Panc1 (cell line): ENCODE measurements at places on chromosomes 3 and 15. TPM values are rescaled to one million over a fixed set of nuclear protein-coding genes. Genes with fewer than 3 reads are reported as not detected.

Gene SAXO2
- 1.1 TPM for total RNA-seq

Gene HAPLN3
- total RNA-seq: 168 TPM

Gene RBSN
- 13.6 TPM for total RNA-seq

Gene ARHGAP11A
- total RNA-seq: 124 TPM

Gene CD200R1
- 0.05 TPM for total RNA-seq

Gene IGSF10
- 0.10 TPM for total RNA-seq

Gene CELSR3
- 7.7 TPM for total RNA-seq

Gene CLDN18
- 0.08 TPM for total RNA-seq

Gene SNTN
- not detected for total RNA-seq

Gene POLR2M
- 76.6 TPM for total RNA-seq

Gene NAA80
- total RNA-seq: 7.2 TPM

- DNase-seq: no peak
These were observed 84.2 kb downstream of the SEC22A start for GRCh38 chr3:123285931-123286307.

DNA sequence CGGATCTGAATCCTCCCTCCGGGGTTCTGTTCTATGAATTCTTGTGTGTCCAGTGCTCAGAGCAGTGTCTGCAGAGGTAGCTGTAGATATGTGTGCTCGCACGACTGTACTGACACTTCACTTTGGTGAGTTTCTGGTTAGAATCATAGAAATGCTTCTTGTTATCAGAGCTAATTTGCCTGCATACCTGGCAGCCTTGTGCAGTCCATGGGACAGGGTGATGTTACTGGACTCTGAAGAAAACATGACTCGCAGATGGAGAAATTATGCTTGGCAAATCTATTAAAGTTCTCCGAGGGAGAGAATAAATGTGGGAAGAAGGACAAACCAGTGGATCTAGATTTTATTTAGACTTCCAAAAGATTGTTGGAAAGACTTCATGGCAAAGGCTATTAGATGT is 12.2 kb downstream of the CGNL1 start:
- no peak for DNase-seq

- no peak for DNase-seq
These were observed 654.0 kb upstream of the KCNMB2 start for GRCh38 chr3:177882124-177882648.

DNA sequence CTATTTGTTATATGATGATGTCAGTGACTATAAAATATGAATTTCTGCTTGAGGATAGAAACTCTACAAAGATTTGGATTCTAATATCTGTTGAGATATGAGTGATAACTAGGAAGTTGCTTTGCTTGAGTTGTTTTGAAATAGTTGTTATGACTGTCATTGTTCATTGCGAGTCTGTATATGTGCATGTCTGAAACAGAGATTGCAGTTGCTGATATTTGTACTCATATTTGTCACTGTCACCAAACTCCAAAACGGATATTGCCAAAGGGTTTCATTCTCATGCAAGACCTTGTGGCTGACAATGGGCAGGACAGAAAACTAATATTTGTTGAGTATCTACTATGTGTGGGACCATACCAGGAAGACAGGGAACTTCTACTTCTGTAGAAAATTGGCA is 240.2 kb downstream of the CD47 start:
- no peak for DNase-seq

DNA sequence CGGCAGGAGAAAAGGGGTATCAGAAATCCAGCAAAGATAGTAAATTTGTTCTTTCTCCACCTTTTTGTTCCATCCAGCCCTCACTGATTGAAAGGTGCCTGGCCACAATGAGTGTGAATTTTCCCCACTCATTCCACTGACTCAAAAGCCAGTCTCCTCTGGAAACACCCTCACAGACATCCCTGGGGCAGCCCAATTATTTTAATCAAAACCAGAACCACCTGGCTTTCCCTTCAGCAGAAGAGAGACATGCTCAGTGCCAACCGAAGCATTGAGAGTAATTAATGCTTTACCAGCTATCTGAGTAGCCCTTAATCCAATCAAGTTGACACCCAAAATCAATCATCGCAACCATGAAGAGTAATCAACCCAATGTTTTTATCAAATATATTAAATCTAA is 1129.6 kb upstream of the GBE1 start:
- no peak for DNase-seq

- no peak for DNase-seq
These were observed 1159.8 kb upstream of the ALCAM start for GRCh38 chr3:104206925-104207324.

DNA sequence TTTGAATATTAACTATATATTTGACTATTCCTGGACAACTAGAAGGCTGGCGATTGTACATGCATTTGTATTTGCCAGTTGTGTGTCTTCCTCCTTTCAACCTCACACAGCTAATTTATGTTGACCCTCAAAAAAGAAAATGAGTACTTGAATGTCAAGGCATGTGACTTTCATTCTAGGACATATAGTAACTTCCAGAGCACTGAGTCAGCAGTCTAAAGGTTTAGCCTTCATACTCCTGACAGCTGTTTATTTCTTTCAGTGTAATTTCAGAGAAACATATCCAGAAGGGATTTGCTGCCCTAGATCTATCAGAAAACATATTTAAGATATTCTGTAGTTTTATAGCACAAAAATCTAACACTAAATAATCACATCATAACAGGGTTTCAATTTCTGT is 74.6 kb upstream of the GOLGA8J start:
- DNase-seq: no peak

- DNase-seq: no peak
These were observed 22.5 kb downstream of the CCR4 start for GRCh38 chr3:32973982-32974381.

GRCh38 chr3:16533928-16534574 is 20.6 kb upstream of the RFTN1 start:
- DNase-seq: no peak

GRCh38 chr15:58523634-58524033 is 91.8 kb downstream of the LIPC start:
- no peak for DNase-seq

DNA sequence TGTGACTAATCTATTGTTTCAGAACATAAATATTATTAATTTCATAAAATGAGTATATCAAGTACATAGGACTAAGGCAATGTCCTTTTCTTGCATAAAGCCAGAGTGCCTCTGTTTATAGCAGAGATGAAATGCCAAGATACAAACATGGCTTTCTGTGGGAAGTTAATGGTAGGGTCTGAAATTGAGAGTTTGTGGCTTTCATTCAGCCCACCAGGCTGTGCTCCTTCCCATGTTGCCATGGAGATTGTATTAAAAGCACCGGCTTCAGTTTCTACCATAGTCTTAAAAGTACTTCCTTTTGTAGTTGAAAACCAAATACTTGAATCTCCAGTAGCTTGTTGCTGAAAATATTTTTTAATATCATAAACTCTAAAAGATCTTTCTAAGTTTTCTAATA is 114.0 kb downstream of the LRRC28 start:
- no peak for DNase-seq

DNA sequence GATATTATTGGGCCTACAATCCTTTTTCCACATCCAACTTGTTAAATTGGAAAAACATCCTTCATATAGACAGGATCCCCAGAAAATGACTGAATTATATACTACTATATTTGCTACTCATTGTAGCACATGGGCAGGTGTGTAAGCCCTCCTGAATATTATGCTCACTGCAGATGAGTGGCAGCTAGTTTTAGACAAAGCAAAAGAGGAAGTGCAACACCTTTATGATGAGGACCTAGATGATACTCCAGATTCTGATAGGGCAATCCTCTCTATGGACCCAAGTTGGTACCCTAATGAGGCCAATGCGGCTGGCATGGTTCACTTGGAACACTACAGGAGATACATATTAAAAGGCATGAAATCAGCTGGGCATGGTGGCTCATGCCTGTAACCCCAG is 119.1 kb upstream of the PLCL2 start:
- no peak for DNase-seq

GRCh38 chr3:159253860-159254259 is 452.0 kb downstream of the MFSD1 start:
- no peak for DNase-seq

GRCh38 chr3:184320104-184320445 is 5.7 kb downstream of the EIF4G1 start:
- peak; percentile 72 for DNase-seq

DNA sequence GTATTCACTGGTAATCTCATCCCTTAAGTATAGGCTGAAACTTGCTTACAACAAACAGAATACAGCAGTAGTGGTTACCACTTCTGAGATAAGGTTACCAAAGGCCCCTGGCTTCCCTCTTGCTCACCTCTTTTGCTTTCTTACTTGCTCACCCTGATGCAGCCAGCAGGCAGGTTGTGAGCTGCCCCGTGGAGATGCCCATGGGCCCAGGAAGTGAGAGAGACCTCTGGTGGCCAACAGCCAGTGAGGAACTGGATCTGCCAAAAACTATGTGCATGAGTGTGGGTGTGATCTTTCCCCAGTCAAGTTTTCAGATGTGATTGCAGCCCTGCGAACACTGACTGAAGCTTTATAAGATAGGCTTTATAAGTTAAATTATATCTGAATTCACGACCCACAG is 48.7 kb downstream of the NMNAT3 start:
- DNase-seq: no peak

DNA sequence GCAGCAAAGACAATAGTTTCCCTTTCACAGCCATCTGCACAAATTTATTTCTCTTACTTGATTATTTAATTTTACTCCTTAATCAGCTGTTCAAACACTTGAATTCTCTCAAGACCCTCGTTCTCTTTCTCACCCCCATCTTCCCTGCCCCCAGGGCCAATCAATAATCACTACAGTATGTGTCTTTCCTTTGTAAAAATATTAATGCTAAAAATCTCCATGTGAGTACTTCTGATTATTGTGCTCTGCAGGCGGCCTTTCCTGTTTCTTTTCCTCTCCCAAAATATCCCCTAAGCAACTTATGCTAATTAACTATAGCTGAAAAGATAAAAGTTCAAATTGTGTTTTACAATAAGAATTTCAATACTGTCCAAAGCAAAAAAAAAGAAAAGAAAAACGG is 617.0 kb upstream of the CBLB start:
- DNase-seq: no peak

DNA sequence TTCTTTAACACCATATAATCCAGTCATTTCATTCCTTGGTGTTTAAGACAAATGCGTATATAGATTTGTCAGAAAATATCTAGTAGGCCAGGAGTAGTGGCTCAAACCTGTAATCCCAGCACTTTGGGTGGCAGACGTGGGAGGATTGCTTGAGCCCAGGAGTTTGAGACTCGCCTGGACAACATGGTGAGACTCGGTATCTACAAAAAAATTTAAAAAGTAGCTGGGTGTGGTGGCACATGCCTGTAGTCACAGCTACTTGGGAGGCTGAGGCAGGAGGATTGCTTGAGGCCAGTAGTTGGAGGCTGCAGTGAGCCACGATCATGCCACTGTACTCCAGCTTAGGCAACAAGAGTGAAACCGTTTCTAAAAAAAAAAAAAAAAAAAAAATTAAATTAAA is 1.9 kb upstream of the MTMR14 start:
- DNase-seq: no peak

- DNase-seq: no peak
These were observed 5.6 kb downstream of the SCAMP2 start for GRCh38 chr15:74867466-74868038.

GRCh38 chr3:69787436-69788168 is 48.3 kb downstream of the MITF start:
- no peak for DNase-seq

- no peak for DNase-seq
These were observed 119.2 kb downstream of the GHSR start for GRCh38 chr3:172329070-172329469.

DNA sequence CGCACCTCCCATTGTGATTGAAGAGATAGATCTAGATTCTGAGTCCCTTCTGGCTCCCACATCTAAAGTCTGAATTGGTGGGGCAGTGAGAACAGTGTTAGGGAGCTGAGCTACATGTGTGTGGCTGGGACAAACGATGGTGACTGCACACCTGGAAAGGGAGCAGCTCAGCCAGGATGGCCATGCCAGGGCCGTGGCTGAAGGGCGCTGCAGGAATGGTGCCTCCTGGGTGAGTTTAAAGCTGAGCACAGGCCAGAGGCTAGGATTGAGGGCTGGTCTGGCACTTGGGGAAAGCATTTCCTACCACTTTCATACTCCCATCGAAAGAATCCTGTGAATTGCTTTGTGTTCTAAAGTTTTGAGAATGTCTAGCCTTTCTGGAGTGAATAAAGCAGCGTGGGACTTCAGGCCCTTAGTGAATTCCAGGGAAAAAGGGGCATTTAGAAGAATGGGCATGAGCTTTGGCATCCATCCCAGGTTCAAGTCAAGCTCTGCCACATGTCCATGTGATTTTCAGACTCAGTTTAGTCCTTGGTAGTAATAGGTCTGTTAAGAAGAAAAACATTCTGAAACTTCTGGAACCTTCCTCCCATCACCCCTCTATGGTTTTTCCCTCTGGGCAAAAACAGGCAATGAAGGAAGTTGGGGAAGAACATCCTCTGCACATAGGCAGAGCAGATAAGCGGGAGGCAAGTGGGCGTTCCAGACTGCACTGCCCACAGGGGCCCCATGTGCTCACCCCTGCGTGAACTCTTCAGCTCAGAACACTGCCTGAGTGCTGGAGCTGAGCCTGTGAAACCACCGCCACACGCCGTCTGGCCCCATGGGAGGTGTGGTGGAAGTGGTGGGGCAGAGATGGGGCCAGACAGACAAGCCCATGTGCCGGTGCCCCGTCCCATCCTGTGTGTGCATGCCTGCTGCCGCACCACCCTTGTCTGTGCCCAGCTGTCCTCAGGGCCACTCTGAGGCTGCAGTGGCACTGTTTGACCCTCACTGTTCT is 12.9 kb upstream of the CPNE9 start:
- no peak for DNase-seq
